ENCODE measurements at places on chromosomes 2 and 18.

GRCh38 chr2:66633631-66634030 is 198.7 kb downstream of the MEIS1 start:
- no peak for DNase-seq

GRCh38 chr2:159077869-159078268 is 109.4 kb downstream of the TANC1 start:
- DNase-seq: no peak

DNA sequence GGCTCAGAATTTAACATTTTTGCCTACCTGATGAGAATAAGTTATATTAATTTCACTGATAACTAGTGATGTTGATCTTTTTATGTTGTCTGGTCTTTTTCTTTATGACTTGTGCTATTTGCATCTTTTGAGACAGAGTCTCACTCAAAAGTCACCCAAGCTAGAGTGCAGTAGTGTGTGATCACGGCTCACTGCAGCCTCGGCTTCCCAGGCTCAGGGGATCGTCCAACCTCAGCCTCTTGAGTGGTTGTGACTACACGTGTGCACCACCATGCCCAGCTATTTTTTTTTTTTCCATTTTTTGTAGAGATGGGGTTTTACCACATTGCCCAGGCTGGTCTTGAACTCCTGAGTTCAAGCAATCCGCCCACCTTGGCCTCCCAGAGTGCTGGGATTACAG is 7.5 kb downstream of the SMCHD1 start:
- no peak for DNase-seq

DNA sequence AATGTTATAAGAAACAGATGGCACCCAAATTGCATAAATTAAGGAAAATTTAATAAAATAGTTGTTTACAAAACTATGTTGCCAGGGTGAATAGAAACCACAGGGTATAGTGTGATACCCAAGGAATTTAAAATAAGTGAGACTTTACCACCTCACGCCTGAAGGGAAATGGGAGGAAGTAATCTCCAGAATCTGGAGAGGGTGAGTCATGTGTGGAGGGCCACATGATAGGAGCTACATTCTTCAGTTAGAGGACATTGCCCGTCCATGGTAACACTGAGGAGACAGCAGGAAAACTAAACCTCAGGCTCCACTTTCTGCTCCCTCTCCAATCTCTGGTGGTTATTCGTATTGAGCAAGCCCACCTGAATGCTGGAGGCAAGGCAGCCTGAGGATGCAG is 97.2 kb upstream of the NXPH2 start:
- no peak for DNase-seq

DNA sequence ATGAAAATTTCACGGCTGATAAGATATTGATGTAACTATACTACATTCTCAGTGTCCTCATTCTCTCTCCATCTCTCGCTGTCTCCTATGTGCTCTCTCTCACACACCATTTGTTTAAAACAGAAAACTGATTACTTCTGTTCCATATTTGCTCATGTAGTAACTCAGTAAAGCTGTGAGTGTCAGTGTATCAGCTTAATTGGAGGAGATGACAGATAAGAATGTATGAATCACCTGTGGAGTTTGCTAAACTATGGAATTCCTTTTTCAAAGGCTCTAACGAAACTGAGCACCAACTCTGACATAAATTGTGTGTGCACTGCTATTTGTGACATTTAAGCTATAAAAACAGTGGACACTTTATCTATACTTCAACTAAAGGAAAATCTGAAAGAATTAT is 1080.0 kb downstream of the DSC3 start:
- no peak for DNase-seq

- DNase-seq: no peak
Observed at GRCh38 chr2:86446060-86446459, 4.9 kb downstream of the KDM3A start.

- no peak for DNase-seq
Observed at GRCh38 chr18:74951165-74951760, 257.7 kb downstream of the PTGR3 start.
